Left renal cortex interstitium (tissue), 4 donors: ENCODE measurements at places on chromosomes 16 and 17.

- DNase-seq: no peak
Measured at GRCh38 chr17:72488555-72489271, 367.9 kb downstream of the SOX9 start.

GRCh38 chr16:80299416-80299815 is 241.4 kb upstream of the DYNLRB2 start:
- no peak for DNase-seq

DNA sequence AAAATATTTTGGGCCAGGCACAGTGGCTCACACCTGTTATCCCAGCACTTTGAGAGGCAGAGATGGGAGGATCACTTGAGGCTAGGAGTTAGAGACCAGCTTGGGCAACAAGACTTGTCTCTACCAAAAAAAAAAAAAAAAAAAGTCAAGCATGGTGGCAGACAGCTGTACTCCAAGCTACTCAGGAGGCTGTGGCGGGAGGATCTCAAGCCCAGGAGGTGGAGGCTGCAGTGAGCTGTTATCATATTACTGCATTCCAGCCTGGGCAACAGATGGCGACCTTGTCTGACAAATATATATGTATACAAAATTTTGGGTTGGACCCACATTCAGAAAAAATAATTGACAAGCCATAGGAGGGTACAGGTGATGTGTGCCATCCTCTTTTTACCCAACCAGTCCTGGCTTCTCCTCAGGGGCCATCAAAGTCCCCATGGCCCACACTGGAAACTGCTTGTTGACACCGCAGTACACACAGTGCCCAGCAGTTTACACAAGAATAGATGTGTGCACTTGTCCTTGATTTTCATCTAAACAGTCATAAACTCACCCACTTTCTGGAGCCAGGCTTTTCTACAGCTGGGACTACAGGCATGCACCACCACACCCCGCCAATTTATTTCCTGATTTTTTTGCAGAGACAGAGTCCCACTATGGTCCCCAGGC is 1.7 kb downstream of the CES2 start:
- no peak for DNase-seq

DNA sequence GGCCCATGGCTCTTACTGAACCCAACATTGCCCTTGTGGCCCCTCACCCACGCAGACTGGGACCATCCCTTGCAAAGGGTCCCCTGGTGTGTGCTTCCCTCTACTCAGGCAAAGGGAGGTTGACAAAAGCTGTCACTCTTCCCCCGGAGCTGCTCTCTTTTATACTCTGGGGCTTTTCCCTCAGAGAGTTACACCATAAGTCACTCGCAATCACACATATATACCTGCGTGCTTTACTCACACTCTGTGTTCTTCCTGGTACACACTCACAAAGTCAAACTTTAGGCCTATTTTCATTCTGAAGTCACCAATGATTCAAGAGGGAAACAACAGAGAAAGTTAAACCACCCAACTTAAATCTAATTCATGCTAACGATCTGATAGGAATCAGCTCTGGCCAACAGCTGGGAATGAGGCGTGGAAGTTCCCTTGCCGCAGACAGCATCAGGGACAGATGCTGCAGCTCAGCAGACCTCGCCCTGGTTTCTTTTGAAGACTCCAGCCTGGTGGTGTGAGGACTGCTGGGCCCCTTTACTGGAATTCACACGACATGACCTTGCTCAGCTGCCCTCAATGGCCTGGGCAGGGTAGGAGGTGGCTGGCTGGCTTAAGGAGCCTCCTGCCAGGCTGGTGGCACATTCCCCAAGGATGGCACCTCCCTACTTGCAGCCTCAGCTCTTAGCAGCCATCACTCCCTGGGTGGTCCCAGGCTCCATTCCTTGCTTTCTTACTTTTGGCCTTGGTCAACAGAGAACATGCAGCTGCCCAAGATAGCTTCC is 27.3 kb downstream of the HIC1 start:
- DNase-seq: no peak

DNA sequence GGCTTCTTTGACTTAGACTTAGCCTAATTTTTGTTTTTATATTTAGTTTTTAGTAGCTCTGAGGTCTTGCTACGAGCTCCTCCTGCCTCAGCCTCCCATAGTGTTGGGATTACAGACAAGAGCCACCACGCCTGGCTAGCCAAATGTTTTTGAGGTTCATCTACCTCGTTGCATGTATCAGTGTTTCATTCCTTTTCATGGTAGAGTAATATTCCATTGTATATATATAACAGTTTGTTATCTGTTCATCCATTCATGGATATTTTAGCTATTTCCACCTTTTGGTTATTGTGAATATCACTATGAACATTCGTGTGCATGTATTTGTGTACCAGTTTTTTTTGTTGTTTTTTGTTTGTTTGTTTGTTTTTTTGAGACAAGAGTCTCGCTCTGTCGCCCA is 12.2 kb downstream of the NOL11 start:
- no peak for DNase-seq

- no peak for DNase-seq
Measured at GRCh38 chr17:78974635-78975591, 4.8 kb downstream of the LGALS3BP start.

- DNase-seq: no peak
Measured at GRCh38 chr17:10738521-10739258, 8.9 kb upstream of the TMEM220 start.

- no peak for DNase-seq
Measured at GRCh38 chr16:54479546-54479945, 193.0 kb upstream of the IRX3 start.
